ENCODE measurements at places on chromosomes 4 and X.

- no peak for DNase-seq
Measured at GRCh38 chr4:41611124-41611838, 73.3 kb downstream of the LIMCH1 start.

DNA sequence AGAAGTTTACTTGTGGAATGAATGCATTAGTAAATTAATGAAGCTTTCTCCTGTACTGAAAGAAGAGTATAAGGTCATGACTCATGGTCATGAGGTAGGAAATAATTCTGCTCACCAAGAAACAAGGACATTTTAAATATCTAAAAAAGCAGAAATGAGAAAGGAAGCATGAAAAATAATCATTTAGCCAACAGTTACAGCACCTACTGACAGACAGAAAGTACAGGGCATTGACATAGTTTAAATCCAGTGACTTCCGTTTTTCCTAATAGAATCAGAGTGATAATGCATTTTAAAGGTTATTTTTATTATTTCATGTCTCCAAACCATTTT, 30.5 kb upstream of the ACSL1 start:
- no peak for DNase-seq

- no peak for DNase-seq
Measured at GRCh38 chrX:70359458-70359857, 63.7 kb upstream of the GDPD2 start.

DNA sequence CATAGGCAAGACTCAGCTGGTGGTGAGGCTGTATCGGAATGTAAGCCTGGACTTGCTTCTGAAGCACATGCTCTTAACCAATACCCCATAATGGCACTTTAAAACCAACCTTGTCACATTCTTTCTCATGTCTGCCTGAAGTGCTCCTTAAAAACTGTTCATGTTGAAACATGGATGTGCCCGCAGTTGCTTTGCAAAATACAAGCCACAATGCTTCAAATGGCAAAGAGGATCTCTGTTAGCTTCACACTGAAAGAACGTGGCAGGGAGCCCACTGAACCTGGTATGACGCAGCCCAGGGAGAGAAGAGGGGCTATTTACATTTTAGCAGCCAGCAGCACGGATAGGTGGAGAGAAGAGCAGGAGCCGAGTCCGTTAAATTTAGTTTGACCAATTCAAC, 29.3 kb downstream of the SOD3 start:
- DNase-seq: no peak

- no peak for DNase-seq
Measured at GRCh38 chr4:7266525-7267292, 74.4 kb downstream of the SORCS2 start.

DNA sequence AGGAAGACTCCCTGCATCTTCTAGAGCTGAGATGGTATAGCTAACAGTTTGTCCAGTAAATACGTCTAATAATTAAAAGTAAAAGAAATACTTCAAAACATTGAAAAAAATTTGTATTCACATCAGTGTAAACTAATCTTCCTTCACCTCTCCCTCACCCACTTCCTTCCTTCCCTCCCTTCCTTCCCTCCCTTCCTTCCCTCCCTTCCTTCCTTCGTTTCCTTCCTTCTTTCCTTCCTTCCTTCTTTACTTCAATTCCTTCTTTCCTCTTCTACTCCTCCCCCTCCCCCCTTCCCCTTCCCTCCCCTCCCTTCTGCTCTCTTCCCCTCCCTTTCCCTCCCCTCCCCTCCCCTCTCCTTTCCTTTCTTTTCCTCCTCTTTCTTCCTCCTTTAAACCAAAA, 103.7 kb downstream of the POU4F2 start:
- no peak for DNase-seq

Measured in activated CD8-positive, alpha-beta memory T cell treated with anti-CD3 and anti-CD28 coated beads for 1 hour (primary cell).